ENCODE measurements at places on chromosomes 6 and 20.

DNA sequence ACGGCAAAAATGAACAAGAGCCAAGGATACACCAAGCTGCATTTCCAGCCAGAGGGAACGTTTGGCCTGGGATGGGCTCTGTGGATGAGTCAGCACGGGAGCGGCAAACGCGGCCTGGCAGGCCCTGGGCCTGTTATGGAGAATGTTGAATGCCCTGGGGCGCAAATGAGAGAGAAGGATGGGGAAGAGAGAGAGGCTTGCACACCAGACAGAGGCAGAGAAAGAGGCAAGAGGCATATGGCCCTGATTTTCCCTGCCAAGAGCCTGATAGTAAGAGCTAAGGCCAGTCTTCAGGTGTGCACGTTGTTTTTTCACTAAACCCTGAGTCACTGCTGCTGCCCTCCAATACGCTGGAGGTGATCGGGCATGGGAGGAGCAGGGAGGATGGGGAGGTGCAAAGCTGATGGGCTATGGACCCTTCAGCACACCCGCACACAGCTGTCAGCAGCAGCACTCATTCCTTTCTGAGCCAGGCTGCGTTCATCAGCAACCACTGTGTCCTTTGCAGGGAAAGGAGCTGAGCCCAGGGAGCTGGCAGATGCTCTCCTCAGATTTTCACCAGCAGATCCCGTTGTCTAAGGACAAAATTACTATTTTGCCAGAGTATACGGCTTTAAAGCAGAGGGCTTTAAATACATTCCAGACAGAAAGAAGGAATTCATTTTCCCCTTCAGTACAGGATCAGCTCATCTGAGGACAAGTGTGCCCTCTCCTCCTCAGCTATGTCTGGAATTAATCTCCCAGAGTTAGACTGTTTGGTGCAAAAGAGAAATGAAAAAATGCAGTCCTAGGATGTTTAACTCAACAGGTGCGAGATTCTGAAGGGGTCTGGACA lies 61.7 kb upstream of the SLC22A23 start:
- DNase-seq = no peak

GRCh38 chr6:15458021-15458459 lies 204.8 kb downstream of the DTNBP1 start:
- no peak for DNase-seq

DNA sequence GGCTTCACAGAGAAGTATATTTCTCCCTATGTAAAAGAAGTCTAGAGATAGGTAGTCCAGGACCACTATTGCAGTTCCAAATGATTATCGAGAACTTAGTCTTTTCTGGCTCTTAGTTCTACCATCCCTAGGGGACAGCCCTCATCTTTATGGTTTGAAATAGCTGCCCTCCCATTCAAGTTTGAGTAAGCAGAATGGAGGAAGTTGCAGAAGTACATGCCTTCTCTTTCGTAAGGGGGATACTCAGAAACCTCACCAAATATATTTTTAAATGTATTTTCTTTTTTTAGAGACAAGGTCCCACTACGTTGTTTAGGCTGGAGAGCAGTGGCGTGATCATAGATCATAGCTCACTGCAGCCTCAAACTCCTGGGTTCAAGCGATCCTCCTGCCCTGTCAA lies 236.8 kb upstream of the RREB1 start:
- no peak for DNase-seq

DNA sequence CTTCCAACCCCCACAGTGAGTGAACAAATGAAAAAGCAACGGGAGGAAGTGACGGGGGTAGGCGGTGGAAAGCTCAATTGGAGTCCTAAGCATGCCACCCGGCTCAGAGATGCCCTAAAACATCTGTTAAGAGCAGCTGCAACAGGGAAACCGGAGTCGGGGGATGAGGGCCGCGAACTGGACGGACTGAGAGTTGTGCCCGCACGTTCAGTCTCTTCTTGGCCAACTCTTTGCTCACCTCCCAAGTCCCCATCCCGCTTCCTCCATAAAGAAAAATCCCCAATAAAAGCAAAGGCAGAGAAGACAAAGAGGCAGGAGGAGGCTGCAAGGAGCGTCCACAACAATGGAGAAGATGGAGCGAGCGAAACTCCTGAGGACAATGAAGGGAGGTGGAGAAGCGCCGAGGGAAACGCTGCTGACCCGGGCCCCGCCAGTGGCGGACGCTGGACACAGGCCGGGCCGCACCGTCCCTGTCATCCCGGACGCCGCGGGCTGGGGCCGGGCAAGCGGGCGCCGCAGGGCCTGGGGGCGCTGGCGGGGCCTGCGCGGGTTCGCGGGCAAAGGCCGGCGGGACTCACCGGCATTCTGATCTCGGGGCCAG lies 600 bp downstream of the SEC63 start:
- peak; percentile 46 for DNase-seq

DNA sequence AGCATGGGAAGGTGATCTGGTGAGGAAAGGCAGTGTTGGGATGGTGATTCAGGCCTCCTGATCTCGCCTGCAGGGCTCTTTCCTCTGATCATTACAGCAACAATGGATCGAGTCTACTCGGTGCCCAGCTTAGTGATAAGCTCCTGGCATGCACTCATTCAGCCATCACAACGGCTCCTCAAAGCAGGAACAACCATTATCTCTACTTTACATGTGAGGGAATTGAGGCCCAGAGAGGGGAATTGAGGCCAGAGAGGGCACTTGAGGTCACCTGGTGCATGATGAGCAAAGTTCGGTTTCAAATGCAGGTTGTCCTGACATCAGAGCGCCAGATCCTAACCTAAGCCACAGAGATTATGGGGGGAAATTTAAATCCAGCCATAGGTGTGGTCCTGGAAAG lies 42.0 kb upstream of the BPIFA2 start:
- no peak for DNase-seq

DNA sequence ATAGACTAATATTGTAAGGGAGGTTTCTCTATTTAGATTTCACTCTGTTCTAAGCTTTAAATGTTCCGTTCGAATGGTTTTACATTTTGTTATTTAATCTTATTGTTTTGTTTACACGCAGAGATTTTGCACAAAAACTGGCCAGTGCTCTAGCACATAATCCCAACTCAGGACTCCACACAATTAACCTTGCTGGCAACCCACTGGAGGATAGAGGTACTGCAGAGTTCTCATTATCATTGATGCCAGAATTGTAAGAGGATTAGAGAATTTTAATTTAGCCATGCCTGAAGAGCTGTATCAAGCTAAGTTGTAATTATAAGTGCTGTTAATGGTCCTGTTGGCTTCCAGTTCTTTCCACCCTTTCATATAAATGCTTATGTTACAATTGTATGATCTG lies 179.7 kb upstream of the SCGN start:
- DNase-seq = peak; percentile 19

Data from ACHN (cell line).